ENCODE measurements at places on chromosomes 3 and 15. TPM values are rescaled to one million over a fixed set of nuclear protein-coding genes. Genes with fewer than 3 reads are reported as not detected.
A peak's percentile ranks its signal among the peaks of the same experiment; 100 is the strongest.

The KNG1 gene
- total RNA-seq, result 1.0 TPM

DNA sequence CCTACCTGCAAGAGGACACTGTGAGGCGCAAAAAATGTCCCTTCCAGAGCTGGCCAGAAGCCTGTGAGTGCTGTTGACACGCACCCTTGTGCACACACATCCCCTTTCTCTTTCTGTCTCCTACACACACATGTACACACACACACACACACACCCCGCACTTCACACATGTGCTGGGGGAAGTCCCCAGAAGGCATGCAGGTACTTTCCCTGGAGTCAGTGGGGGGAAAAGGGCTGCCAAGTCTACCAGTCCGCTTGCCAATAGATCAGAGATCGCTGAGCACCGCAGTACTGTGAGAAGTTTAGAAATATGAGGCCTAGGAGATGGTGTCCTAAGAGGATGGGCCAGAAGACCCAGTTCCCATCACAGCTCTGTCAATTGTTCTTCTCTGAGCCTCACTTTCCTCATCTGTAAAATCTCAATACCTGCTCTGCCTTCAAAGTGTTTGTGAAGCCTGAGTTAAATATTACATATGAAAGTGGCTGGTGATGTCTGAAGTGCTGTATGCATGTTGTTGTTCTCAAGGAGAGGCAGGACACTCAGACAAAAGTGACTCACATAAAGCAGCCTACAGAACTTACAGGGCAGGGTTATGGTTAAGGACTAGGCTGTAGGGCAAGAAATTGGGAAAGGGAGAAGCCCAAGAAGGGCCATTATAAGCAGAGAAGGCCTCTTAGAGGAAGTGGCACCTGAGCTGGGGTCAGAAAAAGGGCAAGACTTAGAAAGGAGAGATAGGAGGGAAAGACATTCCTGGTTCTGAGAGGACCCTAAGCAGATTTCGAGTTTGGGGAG, 6.8 kb downstream of the IL17RE start:
- no peak for DNase-seq

DNA sequence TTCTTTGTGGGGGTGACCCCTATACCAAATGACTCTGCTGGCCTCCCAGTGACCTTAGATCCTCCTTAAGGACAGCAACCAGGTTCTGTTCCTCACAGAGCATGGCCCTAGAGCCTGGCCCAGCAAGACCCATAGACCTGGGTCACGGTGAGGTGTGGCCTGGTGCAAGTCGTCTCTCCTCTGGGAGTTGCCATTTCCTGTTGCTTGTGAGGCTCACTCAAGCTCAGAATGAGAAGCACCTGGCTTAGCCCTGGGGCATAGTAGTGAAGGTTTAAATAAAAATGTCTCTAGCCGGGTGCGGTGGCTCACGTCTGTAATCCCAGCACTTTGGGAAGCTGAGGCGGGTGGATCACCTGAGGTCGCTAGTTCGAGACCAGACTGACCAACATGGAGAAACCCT, 131.3 kb downstream of the SMAD6 start:
- DNase-seq, result no peak

GRCh38 chr3:125079675-125080045, 23.9 kb upstream of the HEG1 start:
- DNase-seq, result no peak

DNA sequence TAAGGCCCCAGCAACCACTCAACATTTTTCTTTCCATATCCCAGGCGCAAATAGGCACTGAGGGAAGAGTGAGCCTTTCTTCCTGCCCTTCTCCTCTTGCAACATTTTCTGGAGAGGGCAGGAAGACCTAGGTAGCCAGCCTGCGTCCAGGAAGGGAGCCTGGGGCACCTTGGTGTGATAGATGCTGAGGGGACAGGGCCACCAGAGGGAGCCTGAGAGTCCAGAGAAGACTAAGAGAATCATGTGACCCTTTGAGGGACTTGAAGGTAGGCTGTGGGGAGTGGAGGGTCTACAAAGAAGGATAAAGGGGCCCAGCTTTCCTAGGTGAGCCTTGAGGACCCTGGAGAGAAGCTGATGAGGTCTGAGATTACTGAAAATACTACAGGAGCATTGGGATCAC, 346.6 kb downstream of the CNTN6 start:
- peak; percentile 25 for DNase-seq

DNA sequence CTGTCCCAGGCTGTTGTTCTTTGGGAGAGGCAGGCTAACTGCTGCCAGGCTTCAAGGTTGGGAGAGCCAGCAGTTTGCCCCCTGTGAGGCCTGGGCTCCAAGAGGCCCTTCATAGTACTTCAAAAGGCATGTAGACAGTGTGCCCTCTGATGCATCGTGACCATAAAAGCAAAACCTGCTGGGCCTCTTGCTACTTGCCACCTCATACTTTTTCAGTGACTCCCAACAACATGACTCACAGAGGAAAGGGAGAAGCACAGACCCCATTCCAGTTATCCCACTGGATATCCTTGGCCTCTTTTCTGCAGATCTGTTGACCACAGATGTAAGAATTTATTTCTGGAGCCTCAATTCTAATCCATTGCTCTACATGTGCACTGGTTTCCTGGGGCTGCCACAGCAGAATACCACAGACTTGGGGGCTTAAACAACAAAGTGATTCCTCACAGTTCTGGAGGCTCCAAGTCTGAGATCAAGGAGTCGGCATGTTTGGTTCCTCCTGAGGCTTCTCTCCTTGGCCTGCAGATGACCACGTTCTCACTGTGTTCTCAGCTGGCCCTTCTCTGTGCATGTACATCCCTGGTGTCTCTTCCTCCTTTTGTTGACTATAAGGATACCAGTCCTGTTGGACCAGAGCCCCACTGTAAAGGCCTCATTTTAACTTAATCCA, 8.9 kb upstream of the NSMCE3 start:
- no peak for DNase-seq

- DNase-seq, result no peak
Measured at GRCh38 chr3:30894521-30895251, at the start of gene GADL1. GADL1 (minus strand) TSS chr3:30894661; CDS start chr3:30894614, 47 bp downstream.

All from colonic mucosa (tissue), 4 donors.